HT1080 (cell line): ENCODE measurements at places on chromosomes 12 and 14. TPM values are rescaled to one million over a fixed set of nuclear protein-coding genes. Genes with fewer than 3 reads are reported as not detected.

DNA sequence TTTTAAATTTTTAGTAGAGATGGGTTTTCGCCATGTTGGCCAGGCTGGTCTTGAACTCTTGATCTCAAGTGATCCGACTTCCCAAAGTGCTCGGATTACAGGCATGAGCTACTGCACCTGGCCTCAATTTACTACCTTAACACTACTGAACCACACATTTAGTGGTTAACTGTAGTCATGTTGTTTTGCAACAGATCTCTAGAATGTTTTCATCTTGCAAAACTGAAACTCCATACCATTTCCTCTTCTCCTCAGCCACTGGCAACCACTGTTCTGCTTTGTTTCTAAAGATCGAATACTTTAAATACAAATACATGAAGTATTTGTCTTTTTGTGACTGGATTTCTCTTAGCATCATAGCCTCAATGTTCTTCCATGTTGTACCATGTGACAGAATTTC is 15.4 kb upstream of the SMCO2 start:
- no peak for DNase-seq

The KRT82 gene
- not detected in 2 replicates for total RNA-seq

DNA sequence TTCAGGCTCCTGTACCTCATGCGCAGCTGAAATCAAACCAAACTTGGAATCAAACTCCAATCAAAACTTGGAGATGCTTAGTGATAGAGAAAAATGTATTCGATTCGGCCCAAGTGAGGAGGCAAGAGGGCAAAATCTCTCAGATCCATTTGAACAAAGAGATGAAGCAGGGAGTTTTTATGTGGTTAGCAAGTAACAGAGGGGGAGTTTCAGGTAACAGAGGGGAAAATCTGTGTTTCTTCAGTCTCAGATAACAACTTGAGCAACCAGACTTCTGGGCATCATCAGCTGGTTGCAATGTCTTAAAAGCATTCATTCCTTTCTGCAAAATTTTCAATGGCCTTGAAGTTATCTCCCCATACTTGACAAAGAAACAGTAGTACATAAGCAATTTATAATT is 245.1 kb upstream of the AVPR1A start:
- DNase-seq, result no peak

DNA sequence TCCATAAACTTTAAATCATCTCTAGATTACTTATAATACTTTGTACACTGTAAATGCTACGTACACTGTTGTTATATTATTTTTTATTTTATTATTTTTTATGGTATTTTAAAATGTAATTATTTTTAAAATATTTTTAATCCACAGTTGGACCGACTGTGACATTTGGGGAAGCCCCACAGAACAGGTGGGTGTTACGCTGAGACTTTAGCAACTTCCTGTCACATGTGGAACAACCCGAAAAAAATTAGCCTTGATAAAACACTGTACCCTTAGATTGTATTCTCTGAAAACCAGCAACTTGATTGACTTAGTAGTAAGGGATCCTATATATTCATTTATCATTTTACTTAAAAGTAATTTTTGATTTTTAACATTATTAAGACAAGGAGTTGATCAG is 1755.7 kb upstream of the SEL1L start:
- DNase-seq, result no peak

DNA sequence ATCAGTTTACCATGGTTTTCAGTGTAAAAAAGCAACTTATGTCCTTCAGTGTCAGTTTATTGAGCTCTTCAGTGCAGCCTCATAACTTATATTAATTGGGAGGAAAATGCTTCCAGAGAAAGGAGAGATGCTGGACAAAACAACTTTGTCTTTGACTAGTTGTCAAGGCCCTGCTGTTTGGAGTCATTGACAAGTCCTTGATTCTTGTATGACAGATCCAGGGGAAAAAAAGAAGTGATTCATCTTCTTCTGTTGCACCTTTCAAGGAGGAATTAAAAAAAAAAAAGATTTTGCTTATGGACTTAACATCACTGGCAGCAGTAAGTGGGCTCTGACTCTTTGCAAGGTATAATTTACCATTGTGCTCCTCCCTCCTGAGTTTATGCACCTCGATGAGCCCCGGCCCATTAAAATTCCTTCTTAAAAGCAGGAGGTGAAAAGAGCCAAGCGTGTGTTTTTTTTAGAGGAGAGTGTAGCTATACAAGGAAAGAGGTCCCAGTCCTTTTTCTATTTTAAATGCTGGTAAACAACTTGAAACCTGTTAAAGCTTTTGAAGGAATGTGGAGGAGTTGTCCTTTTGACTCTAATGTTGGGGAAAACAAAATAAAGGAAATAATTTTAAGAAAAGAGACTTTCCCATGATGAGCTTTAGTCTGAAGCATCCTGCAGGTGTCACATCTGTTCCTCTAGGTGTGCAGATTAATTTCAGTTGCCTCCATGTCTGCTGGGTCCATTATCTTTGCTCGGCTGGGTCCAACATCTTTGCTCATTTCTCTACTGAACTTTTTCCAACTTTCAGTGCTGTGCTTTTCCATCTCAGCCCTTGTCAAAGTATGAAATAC is 431.6 kb downstream of the RAD51B start:
- DNase-seq, result peak; percentile 18

The SLC5A8 gene
- not detected in 2 replicates for total RNA-seq

The NEK9 gene
- total RNA-seq, result 19.5 and 22.0 TPM in 2 replicates

GRCh38 chr12:98744680-98745079 is 99.6 kb downstream of the APAF1 start:
- no peak for DNase-seq

The MLF2 gene
- 283 and 297 TPM in 2 replicates for total RNA-seq

DNA sequence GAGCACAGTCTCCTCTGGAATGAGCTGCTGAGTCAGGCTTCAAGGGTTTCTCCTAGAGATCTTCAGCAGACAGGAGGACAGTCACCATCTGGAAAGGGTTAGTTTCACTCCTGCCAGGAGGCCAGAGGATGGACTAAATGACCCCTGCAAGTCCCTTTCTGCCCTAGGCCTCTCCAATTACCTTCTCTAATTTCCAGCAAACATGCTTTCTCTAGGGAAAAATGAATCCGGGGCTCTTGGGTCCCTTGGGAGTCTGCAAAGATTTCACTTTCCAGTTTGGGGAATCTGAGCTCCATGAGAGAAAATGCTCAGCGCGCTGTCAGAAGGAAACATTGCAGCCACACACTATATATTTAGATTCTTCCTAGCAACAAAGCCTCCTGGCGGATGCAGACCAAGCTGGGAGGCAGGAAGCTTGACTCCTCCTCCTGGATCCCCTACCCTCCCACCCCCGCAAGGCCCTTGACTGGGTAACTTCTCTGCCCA is 184.4 kb upstream of the CCND2 start:
- DNase-seq, result no peak

The RFX4 gene
- total RNA-seq, result not detected in 2 replicates

GRCh38 chr14:31993521-31993951 is 83.6 kb upstream of the ARHGAP5 start:
- no peak for DNase-seq

The LRP1-AS gene
- total RNA-seq, result not detected in 2 replicates

DNA sequence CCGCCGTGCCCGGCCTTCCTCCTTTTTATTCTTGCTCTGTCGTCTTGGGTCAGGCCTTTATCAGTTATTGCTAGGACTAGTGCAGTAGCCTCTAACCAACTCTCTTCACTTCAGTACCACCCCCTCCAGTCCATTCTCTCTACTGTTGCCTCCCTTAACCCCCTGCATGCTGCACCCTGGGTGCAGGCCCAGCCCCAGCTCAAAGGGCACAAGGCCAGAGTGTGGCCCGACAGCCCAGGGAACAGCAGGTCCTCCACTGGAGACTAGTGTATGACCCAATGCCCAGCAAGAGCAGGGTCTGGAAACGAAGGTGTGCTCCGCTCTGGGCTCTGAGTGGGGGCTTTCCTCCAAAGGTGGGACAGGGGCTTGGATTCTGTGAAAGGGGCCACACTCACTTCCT is 30.0 kb upstream of the RFLNA start:
- no peak for DNase-seq

DNA sequence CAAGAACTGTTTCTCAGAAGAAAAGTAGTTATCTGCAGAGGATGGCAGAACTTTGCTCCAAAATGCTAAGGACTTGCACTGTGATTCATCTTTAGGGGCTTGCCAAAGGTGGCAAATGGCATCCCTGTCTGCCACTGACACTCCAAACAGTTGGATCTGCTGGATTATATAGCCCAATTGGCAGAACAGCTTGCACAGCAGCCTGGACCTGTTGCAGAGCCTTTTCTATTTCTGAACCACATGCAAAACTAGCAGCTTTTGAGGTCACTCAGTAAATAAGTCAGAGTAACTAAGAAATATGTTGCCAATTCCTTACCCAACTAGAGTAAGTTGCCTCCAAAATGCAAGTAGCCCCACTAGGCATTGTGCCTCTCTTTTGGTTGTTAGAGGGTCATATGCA is 397.5 kb upstream of the NOVA1 start:
- DNase-seq, result no peak

The ENDOU gene
- not detected in 2 replicates for total RNA-seq

The ERP27 gene
- 0.03 TPM in 1 of 2 replicates, not detected in the other for total RNA-seq

DNA sequence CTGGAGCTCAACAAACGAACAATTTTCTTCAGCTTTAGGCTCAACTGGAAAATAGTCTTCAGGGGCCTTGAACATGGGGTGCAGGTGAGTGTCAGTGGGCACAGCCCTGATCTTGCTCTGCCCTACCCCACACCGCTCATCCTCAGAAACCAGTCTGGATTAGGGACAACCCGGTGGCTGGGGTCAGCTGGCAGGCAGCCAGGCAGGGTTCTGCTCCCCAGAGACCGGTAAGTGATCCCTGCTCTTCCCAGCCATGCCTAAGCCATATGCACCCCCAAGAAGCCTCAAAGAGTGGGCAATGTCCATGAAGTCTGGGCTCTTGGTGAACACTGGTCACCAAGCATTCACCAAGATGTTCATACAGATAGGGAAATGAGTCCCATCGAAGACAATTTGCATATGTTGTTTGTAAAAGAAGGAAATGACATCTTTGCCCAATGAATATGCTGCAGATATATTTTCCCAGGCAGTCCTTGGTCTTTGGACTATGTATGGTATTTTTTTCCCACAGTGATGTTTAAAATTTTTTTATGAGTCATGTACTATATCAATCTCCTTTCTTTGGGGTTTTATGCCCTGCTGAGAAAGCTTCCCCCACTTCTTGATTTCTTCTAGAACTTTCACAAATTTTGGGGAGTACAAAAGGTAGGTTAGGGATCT is 63.9 kb upstream of the VASH1 start:
- no peak for DNase-seq

The ADAM20 gene
- 0.03 and 0.13 TPM in 2 replicates for total RNA-seq

The LGALS3 gene
- total RNA-seq, result 53.8 and 69.3 TPM in 2 replicates

DNA sequence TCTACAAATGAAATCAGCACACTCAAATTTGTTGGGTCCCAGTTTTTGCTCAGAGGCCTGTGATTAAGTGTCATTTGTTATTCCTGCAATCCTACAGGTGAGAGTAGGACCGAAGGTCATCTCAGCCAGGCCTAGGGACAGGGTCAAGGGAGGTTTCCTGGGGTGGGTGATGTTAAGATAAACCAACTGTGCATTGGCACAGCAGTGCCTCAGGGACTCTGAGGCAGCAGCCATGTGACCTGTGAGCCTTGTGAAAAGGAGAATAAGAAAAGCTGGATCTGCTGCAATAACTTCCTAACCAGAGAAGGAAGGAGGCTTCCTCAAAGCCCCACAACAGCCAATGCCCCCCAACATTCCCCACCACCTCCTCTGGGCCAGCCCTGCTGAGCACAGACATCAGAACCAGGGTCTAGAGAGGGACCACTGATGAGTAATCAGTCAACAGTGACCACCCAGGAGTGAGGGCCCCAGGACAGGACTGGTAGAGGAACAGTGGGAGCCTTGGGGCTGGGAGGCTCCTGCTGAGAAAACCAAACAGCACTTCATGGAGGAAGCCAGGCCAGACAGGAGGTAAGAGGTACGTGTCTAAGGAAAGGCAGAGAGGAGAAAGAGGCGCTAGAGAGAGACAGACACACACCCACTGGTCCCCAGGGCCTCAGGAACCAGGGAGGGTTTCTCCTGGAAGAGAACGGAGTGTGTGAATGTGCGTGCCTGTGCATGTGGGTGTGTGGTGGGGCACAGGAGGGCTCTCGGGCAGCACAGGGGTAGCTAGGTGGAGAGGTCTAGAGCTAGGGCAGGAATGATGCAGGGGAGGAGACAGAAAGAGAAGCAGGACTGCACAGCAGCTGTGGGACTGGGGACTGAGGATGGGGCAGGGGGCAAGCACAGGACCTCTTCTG is 82.4 kb downstream of the ITPK1 start:
- no peak for DNase-seq

- DNase-seq, result no peak
Observed at GRCh38 chr12:67254372-67255026, 14.7 kb upstream of the CAND1 start.

The MANSC4 gene
- not detected in 2 replicates for total RNA-seq

The CNTN1 gene
- 0.08 and 0.20 TPM in 2 replicates for total RNA-seq

The OR6C2 gene
- not detected in 2 replicates for total RNA-seq

DNA sequence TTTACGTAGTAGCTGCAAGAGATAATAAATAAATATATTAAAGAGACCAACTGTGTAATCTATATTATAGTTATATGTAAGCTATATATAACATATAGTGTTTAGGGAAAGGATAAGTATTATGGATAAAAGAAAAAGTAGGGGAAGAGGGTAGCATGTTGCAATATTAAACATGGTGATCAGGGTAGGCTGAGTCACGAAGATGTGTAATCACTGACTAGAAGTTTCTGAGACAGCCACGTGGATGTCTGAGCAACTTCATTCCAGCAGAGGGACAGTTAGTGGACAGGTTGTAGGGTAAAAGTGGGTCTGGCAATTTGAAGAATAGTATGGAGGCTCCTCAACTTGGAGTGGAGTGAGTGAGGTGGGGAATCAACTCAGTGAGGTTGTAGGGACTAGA is 109.7 kb downstream of the ANO4 start:
- DNase-seq, result peak; percentile 19

GRCh38 chr14:24133735-24134134 is 2.3 kb upstream of the PSME1 start:
- no peak for DNase-seq

GRCh38 chr14:53368711-53369201 is 215.6 kb upstream of the DDHD1 start:
- peak; percentile 57 for DNase-seq

The ACTN1 gene
- 198 and 266 TPM in 2 replicates for total RNA-seq

DNA sequence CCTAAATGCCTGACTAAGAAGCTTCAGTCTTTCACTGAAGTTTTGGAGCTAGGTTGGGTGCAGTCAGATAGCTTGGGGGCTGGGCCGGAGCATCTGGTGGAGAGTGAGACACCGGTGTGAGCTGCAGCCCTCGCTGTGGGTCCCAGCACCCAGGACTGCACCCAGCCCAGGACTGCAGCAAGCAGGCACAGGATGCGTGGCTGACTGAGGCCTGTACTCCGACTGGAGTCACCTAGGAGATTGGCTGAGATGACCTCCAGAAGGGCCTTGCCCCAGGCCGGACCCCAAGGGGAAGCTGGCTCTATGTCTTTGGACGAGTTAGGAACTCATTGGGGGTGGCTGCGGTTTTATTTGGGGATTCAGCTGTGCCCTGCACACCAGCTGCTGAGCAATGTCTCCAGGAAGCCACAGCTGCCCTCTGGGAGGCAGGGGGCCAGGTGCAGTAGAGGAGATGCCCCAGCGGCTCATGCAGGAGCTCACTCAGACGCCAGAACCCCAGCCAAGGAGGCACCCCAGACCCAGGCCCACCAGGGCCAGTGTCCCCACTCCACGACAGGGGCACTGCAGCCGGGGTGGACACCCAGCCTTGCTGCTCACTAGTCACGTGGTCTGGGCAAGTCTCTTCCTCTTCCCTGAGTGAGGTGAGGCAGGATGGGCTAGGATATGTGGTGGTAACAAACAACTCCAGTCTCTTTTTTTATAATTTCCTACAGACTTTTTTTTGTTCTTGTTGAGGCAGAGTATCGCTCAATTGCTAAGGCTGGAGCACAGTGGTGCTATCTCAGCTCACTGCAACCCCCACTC is 31.8 kb upstream of the RCOR1 start:
- no peak for DNase-seq

- DNase-seq, result no peak
Observed at GRCh38 chr12:118326991-118327390, 45.7 kb downstream of the TAOK3 start.
